ENCODE measurements at places on chromosomes 7 and 10.

- DNase-seq, result no peak
Observed at GRCh38 chr10:100057948-100058347, 23.7 kb downstream of the CPN1 start.

DNA sequence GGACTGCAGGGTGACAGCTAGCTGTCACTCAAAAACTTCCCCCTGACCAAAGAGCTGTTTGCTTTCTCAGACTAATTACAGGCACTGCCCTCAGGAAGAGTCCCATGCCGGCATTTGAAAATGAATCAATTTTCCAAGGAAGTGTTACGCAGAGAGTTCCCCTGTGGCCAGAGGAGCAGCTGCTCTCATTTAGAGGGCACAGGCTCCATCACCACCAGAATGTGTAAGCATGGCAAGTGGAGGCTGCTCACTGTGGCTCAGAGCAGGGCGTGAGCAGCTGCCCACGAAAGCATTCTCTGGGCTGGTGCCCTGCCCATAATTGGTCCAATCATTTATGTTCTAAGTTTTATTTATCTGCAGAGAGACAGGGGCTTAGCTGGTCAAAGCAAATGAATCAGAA lies 202.2 kb downstream of the RAMP3 start:
- DNase-seq, result no peak

GRCh38 chr10:10911471-10911921 lies 106.2 kb upstream of the CELF2 start:
- DNase-seq, result no peak

- DNase-seq, result no peak
Observed at GRCh38 chr10:43110338-43111071, 27.7 kb upstream of the CSGALNACT2 start.

GRCh38 chr7:80078159-80078731 lies 56.4 kb upstream of the GNAI1 start:
- no peak for DNase-seq

DNA sequence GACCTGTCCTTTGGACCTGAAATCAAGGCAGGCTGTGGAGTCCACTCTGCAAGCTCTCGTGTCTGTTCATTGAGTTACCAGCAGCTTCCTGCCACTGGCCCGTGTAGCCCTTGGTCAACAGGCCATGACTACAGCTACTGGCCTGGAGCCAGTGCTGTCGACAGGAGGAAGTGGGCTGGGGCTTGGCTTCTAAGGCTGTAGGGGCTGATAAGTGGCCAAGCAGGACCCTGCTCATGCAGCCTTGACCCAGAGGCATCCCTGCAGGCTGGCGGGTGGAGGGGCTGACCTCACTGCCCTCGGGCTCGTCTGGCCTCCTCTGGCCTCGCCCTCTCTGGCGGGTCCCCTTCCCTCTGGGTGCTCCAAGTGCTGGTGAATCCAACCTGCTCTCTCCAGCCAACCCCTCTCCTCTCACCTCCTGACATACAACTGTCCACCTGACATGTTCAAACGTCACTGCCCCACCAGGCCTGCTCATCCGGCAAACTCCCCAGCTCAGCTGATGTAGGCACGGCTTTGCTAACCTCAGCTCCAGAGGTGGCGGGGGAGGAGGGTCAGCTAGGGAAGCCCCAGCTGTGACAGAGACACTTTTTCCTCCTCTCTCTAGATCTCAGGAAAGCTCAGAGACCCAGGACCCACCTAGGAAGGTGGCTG lies 188.6 kb upstream of the LYZL2 start:
- no peak for DNase-seq
